ENCODE measurements at places on chromosomes 5 and 9.

DNA sequence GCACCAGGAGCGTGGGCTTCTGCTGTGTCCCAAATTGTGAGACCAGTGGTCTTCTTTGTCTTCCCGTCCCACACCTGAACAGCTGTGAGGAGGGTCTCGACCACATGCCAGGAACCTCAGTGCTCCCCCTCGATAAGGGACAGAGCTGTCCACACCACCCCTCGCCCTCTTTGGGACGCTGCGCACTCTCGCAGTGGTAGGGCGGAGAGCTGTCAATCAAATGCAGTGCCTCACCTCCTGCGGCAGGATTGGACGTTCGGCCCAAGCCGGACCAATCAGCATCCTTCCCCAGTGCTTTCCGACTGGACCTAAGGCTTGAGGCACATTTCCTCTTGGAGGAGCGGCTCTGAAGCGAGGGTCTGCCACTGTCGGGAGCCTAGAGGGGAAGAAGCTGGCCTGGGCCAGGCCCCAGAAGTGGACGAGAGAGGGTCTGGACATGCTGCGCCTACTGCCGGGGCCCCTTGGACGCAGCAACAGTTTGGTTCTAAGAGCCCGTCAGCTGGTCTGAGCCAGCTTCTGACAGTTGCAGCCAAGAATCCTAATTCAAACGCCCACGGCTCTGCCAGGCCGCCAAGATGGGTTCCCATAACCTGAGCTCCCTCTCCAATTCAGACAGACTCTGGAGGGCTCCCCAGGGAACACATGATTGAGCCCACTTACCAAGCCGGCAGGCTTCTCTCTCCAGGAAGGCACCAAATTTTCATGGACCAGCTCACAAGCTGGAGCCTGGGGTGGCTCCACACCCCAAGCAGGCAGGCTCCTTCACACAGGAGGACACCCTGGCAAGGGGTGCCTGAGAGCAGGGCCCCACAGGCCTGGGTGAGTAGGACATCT is 28.1 kb upstream of the ADAMTS2 start:
- no peak for DNase-seq

- DNase-seq, result no peak
These were observed 94.2 kb downstream of the FOXD1 start for GRCh38 chr5:73354406-73354805.

DNA sequence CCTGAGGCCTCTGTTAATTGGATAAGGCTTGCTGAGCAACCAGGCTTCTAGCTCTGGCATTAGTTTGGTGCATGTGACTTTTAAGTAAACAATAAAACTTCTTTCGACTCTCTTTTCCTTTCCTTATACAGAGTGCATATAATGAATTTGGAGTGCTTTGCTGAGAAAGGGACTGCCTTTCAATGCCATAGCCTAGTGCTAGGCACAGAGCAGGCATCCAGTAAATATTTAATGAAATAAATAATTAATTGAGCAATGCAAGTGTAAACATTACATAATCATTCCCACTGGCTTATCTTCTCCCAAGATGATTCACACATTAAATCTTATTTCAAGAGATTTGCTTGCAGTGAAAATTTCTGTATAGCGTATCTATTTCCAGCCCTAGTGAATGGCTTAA is 74.1 kb downstream of the NMUR2 start:
- DNase-seq, result no peak

GRCh38 chr9:131239161-131239975 is 36.9 kb downstream of the FAM78A start:
- DNase-seq, result no peak

DNA sequence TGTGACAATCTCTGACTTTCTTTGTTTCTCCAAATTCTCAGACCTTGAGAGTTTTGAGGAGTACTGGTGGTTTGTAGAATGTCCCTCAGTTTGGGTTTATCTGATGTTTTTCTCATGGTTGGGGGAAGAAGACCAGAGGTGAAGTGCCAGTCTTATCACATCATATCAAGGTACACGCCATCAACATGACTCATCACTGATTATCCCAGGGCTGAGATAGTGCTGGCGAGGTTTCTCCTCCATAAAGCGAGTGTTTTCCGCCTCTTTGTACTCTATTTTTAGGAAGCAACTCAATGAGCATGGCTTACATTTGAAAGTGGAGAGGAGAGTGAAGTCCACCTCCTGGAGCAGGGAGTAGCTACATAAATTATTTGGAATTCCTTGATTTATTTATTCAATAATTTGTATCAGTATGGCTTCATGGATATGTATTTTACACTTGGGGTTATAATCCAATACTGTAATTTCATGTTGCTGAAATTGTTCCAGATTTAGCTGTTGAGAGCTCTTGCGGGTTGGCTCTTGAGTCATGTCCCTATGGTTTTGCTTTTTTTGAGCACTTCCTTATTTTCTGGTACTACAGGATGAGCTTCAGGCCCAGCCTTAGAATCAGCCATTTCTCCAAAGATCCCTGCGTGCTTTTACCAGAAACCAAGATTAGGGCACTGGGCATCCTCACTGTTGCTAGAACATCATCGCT is 23.9 kb downstream of the DCANP1 start:
- no peak for DNase-seq

DNA sequence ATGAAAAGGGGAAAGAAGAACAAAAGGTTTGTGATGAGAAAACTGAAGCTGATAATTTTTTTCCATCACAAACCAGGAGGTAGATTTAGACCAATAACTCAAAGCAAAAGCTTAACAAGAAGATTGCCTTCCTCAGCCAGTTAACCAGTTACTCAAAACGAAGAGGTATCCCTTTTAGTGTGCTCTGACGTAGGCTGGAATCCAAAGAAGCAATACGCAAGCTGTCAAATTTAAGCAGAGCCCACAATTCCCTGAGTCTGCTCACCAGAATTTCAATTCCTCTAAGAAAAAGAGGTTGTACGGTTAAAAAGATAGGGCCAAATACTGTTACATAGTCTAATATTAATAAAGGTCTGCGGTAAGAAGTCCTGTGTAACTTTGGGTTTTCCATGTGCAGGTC is 61.8 kb downstream of the BRINP1 start:
- DNase-seq, result no peak

GRCh38 chr9:69743930-69744329 is 15.9 kb downstream of the PTAR1 start:
- DNase-seq, result no peak

DNA sequence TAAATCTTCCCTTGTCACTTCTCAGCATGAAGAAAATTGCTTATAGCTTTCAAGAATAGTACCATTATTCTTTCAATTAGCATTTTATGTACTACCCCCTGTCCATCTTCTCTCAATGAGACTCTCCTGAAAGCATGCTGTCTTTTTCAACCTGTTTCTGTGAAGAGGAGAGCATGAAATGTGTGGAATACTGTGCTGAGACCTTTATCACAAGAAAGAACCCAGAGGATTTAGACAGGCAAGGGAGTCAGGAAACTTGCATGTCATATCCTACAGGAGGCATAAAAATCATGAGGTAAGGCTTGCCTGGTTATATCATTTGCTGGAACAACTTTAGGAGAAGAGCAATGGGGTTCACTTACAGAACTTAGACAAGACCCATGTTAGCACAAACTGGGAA is 56.7 kb upstream of the LPAR1 start:
- no peak for DNase-seq

DNA sequence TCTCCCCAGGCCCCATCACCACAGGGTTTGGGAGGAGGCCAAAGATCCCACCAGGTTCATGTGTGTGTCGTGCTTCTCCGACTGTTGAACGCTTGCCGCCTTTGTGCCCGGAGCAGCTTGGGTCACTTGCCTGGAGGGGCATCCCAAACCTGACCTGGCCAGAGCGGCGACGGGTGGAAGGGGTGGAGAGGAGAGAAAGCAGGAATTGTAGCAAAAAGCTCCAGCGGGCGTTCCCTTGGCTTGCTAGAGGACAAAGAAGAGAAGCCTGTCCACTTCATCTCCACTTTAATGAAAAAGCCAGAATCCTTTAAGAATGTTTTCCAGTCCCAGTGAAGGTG is 2.9 kb upstream of the TRIM41 start:
- DNase-seq, result no peak

- DNase-seq, result no peak
These were observed 22.6 kb upstream of the TMEM171 start for GRCh38 chr5:73097740-73098139.

- DNase-seq, result no peak
These were observed 8.5 kb downstream of the FOCAD start for GRCh38 chr9:20692554-20692953.
